Mesothelial cell of epicardium (in vitro differentiated cells): ENCODE measurements at places on chromosomes 7 and 10.

- no peak for DNase-seq
These were observed 26.3 kb downstream of the PODXL start for GRCh38 chr7:131530137-131530536.

DNA sequence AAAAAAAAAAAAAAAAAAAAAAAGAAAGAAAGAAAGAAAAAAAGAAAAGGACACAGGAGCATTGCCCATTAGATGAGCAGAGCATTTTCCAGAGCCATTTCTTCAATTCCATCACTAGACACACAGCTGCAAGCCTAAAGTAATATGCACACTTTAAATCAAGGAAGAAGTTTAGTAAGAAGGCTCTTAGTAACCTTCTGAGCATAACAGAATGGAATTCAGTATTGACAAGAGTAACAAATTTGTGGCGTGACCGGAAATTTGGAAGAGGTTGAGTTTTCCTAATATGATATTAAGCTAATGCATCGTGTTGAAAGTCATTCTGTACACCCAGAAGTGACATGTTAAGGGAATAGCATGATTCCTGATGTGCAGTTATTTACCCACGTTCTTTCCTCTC is 35.3 kb downstream of the SMURF1 start:
- DNase-seq, result no peak

DNA sequence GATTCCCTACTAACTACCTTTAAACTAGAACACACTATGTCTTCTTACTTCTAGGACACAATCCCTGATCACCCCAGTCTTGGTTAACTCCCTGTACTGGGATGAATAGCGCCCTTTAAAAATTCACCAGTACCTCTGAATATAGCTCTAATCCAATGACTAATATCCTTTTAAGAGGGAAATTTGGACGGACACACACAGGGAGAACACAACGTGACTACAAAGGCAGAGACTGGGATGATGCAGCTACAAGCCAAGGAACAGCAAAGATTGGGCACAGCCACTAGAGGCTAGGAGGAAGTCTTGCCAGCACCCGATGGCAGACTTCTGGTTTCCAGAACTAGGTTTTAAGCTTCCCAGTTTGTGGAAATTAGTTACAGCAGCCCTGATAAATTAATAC is 81.4 kb downstream of the MALSU1 start:
- DNase-seq, result no peak

- no peak for DNase-seq
These were observed 9.0 kb upstream of the STARD3NL start for GRCh38 chr7:38168890-38169570.

DNA sequence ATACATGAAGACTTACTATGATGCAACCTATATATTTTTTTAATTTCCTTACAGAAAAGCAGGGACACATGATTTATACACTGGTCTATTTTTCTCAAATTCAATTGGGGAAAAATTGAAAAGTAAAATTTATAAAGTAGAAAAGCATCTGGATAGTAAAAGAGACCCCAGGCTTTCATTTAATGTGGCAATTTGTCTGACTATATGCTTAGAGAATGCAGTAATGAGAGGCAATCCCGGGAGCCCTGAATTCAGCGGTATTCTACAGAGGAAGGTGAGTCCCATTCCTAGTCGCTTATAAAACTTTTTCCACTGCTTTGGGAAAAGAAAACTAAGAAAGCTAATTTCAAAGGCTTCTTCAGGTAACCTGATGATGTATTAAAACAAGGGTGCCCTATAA is 167.1 kb downstream of the SEMA3D start:
- DNase-seq, result no peak

DNA sequence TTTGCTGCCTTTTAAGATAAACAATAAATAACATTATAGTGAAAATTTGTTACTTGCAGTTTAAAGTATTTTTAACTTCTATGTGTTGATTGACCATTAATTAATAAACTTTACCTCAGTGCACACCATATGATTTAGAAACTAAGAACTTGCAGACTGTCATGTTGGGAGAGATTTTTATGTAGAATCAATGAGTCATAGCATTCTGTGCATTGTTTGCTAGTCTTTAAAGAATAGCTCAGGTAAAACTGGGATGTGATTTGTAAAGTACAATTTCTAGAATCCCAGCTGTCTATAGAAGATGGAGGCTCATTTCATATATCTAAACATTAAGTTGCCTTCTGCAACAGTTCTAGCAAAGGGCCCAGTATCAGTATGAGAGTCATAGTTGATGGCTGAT is 199.6 kb upstream of the SEMA3A start:
- DNase-seq, result no peak

DNA sequence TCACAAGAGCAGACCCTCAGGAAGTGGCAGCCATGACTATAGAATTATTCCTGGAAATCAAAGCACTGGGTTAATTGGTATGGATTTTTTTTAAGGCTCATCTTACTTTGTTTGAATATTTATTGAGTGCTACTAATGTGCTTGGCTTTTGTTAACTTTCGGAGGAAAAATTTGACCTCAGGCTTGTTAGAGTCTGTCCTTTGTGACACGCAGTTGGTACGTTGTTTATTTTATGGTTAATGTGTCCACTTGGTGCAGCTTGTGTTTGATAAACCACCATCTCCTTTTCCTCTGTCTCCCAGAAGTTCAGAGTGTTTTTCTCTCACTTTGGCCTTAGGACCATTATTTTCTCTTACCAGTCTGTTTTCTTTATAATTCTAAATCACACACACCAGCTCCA is 268.6 kb downstream of the SDK1 start:
- DNase-seq, result no peak

GRCh38 chr7:77245015-77245755 is 45.6 kb upstream of the FGL2 start:
- DNase-seq, result no peak

DNA sequence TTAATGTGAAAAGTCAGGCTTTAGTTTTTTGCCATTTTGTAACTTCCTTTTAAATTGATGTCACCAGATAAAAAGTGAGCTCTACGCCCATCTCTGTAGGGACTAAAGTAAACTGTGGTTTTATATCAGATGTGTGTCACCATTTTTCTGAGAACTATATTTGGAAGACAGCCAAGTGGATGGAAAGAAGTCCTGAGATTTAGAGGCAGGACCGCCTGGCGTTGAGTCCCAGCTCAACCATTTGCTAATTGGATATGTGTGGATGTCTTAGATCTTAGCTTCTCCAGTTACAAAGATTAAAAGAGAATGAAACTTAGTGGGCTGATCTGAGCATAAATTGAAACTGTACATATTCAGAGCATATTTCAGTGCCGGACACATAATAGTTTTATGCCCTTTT is 691.6 kb upstream of the CELF2 start:
- no peak for DNase-seq

DNA sequence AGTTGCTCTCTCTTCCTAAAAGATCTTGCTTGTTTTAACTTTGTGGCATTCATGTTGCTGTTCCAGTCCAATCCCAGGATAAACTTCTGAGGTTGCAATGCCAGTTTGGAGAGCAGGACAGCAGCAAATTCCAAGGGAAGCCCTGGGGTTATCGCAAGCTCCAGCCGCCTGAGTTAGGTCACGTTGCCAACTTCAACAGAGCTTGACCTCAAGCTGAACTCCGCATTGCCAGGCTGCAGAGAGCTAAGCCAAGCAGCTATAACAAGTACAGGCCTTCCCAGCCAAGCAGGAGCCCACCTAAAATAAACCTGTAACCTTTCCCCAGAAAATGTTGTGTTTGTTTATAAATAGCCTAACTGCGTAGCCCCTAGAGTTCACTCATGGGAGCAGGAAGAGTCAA is 138.9 kb upstream of the LYZL1 start:
- DNase-seq, result no peak

- DNase-seq, result no peak
These were observed 737.1 kb downstream of the PHTF2 start for GRCh38 chr7:78535655-78536054.

- no peak for DNase-seq
These were observed 157.3 kb downstream of the TMEM178B start for GRCh38 chr7:141231018-141231792.

DNA sequence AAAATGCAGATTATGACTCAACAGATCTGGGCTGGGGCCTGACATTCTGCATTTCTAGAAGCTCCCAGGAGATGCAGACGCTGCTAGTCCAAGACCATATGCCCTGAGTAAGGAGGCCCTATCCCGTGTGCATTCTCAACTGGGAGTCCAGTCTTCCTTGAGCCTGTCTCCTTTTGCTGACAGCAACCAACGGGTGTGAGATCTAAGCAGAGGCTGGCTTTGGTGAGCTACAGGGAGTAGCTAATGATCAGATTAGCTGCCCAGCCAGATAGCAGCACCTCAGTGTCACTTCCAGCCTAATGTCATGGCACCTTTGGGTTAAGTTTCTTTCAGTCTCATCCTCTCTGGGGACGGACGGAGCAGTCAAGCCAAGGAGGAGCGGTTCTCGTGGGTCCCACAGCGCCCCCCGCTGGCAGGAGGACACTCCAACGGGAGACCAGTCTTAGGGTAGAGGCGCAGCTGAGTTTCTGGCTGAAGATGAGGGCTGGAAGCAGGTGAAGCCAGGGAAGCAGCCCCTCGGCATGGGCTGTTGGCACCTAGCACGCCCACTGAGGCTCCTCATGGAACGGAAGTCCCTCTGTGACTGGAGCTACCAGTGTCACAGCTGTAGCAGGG is 154.0 kb downstream of the CCDC3 start:
- DNase-seq, result no peak

DNA sequence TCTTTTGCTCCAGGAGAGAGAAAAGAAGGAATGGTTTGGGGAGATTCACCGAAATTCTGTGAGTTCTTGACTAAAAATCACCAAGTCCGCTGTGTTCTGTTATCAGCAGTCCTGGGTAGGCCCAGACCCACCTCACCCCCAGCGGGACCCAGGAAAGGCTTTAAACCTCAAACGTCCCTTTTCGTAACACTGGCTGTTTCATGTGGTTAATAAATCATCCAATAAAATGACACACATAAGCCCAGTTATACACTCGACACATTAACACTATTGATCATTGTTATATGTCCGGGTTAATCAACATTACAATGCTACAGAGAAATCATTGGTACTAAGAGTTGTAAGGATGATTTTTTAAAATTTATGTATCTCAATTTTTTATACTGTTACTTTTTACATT is 25.2 kb downstream of the DIP2C start:
- DNase-seq, result no peak

GRCh38 chr10:71433768-71434744 is 37.3 kb downstream of the CDH23 start:
- no peak for DNase-seq

GRCh38 chr10:100027416-100027815 is 17.7 kb upstream of the DNMBP start:
- DNase-seq, result no peak

DNA sequence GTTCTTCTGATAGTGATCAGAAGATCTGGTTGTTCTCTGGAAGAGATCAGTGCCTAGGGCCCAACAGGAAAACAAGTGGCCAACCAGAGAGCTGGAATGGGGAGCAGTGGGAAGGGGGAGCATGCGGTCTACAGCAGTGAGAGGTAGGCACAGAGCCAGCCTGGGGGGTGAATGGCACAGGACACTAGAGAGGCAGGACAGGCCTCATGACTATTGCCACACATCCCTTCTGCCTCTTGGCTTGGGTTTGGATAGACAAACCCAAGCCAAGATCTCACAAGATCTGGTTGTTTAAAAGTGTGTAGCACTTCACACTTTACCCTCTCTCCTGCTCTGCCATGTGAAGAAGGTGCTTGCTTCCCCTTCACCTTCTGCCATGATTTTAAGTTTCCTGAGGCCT is 224.4 kb downstream of the ARHGAP12 start:
- DNase-seq, result no peak

DNA sequence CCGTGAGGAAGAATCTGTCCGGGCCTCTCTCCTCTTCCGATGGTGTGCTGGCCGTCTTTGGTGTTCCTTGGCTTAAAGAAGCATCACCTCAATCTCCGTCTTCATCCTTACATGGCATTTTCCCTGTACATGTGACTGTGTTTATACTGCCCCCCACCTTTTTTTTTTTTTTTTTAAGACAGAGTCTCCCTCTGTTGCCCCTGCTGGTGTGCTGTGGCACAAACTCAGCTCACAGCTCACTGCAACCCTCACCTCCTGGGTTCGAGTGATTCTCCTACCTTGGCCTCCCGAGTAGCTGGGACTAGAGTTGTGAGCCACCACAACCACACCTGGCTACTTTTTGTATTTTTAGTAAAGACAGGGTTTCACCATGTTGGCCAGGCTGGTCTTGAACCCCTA is 121.9 kb upstream of the C7orf33 start:
- DNase-seq, result no peak

DNA sequence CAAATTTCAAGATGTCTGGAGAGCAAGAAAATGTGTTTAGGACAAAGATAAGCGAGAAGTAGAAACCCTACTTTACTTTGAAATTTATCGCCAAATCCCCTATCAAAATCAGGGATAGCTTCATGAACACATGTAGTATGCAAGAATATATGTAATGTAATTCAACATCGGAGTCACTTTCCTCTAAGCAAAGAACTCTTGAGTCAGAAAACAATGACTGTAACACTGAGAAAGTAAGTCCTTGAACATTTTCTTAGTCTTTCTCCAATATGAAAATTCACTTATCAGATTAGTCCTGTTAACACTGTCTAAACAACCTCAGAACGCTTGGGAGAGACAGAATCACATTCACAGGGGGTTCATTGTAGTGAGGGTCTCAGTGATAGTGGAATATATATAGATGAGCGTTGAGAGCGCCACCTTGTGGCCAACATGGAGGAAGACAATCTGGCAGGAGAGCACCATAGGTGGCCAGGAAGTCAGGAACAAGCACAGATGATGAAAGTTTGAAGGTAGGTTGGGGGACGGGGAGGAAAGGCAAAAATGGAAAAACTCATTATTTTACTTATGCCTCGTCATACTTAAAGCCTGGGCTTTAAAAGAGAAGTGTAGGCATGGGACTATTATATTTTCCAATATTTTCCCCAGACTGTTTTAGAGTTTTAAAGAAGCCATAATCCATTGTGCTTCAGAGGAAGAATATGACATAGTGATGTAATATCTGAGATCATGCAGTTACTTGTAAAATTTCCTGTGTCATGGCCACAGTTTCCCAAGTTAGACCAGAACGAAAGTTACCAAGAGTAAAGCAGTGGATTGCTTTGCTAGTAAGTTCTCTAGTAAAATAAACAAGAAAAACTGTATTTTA is 115.5 kb upstream of the GNAI1 start:
- DNase-seq, result peak; percentile 38

- DNase-seq, result no peak
These were observed 41.2 kb upstream of the SLC35G1 start for GRCh38 chr10:93852476-93853095.

- DNase-seq, result no peak
These were observed 57.1 kb downstream of the BPGM start for GRCh38 chr7:134703782-134704181.

DNA sequence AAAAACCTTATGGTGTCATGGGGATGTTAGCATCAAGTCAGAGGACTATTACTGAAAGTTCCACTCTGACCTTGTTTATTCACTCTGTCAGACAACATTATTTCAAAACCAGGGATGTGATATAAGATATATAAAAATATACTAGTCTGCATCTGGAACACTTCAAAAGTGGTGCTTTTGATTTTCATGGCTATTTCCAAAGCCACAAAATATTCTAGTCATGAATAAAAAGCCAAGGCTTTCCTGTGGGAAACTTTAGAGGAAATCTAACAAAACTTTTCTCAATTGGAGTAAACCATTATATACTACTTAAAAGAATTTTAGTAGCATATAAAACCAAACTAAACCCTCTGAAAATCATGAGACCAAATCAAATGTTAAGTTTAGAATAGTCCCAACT is 205.2 kb downstream of the TMEM26 start:
- no peak for DNase-seq
